ENCODE measurements at places on chromosomes 1 and 21.

DNA sequence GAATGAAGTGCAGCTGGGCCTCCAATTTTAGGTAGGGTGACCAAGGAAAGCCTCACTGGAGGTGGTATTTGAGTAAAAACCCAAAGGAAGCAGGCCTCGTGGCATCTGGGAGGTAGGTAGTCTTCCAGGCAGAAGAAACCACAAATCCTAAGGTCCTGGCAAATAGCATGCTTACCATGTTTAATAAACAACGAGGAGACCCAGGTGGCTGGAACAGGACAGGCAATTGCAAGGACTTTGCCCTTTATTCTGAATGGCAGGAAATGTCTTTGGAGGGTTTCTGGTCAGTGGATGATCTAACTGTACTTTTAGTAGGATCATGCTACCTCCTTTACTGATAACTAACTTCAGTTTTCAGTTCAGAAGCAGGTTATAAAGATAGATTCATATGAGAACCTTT is 52.2 kb downstream of the EPB41 start:
- no peak for DNase-seq

DNA sequence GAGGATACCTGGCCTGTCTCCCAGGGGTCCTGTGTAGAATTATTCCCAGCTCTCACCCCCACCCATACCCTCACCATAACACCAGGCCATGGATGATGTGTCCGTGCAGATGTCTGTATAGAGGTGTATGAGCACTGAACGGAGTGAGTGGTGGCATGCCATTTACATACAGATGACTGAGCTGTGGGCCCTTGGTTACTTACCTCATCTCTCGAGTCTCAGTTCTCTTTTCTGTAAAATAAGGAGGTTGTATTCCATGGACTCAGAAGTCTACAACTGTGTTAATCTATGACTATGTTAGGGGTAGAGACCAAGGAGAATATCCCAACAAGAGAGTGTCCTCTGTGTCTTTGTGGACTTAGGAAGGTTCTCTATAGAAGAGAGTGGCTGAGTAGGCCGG is 65.6 kb upstream of the CD1D start:
- DNase-seq: no peak

GRCh38 chr1:59699227-59699847 is 115.4 kb upstream of the HOOK1 start:
- DNase-seq: peak; percentile 49

GRCh38 chr1:151710187-151710840 is 6.3 kb downstream of the CELF3 start:
- DNase-seq: peak; percentile 15

DNA sequence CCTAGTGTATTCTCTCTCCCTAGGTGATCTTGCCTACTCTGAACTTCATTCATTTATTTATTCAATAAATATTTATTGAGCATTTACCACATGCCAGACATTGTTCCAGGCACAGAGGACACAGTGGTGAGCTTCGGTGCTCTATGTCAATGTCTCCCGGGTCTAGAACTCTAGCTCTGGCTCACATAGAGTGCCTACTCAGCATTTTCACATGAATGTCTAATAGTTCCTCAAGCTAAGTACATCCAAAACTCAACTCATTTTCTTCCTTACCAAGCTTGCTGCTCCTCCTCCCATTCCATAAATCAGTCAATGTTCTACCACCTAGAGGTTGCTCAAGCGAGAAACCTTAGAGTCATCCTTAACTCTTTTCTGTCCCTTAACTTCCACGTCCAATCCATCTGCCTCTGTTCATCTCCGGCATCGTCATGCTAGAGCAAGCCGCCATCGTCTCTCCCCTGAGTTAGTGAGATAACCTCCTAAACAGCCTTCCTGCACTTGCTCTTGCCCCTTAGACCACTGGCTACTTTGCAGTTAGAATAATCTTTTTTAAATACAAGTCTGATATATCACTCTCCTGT is 67.5 kb downstream of the TMEM53 start:
- DNase-seq: no peak

GRCh38 chr1:82392513-82392912 is 591.8 kb downstream of the ADGRL2 start:
- DNase-seq: no peak

DNA sequence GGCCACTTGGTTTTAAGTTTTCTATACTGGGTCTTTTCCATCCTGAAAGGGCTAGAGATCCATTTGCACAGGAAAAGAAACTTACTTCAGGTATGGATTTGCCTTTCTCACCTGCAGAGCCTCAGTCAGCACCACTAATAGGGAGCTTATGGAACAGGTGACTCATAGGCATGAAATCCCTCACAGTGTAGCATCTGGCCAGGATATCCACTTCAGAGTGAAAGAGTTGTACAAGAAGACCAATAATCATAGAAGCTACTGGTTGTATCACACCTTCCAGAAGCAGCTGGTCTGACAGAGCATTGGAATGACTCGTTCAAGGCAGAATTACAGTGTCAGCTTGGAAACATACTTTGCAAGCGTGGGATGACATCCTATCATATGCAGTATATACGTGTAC is 26.3 kb upstream of the SYT14 start:
- no peak for DNase-seq

DNA sequence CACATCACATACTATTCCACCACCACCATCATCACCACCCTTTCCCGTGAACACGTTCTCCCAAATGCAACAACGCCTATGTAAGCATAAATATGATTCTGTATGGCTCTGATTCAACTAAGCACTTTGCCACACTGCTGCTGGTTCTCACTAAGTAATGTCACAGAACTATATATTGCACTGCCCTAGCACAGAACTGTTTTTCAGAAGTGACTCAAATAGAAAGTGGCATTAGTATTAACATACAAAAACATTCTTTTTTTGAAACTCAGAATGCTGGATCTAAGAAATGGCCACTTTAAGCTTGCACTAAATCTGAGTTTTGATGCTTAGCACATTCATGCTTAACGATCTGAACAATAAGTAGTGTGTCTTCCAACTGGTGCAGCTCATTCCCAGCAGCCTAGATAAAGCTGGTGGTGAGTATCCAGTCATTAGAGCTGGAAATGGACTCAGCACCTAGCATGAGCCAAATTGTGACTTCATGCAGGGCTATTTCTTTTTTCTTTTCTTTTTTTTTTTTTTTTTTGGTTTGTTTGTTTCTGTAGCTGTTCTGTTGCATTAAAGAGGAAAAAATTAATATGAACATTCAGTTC is 46.2 kb upstream of the ZC3H11B start:
- peak; percentile 32 for DNase-seq

DNA sequence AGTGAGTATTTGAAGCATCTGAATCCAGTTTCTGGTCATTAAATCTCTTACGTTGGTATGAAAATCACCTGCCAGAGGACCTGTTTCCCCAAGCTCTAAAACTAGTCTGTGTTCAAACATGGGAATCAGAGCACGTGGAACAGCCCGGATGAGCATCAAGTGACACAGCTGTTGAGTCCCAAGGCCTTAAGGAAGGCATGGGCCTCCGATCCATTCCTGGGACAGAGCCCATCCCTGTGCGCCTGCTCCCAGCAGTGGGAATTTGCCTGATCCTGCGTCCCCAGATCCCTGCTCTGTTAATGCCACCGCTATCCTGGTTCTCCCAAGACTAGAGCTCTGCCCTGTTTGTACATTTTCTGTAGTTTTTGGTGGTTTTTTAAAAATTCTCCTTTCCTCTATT is 68.4 kb upstream of the FBXO28 start:
- no peak for DNase-seq

DNA sequence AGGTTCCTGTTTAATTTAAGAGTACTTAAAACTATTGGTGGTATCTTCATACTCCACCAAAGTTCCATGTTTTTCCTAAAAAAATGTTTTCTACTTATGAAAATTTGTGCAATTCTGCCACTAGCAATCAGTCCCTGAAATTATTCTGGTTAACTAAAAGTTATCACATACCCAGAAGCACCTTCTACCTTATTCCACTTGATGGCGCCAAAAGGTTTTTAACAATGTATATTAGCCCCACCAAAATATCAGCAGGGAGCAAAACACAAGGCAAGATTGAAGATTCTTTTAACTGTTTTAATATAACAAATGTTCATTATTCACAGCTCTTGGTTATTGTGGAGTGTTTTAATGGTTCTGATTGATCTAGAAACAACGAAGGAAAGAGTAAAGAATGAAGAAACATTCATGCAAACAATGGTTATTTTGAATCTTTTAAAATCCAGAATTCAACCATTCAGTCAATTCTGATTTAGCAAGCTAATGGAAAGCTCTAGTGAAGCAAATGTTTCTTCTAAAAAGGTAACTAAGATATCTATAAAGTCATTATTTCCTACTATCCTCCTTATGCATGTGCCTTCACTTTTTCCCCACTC is 67.2 kb downstream of the TTLL7 start:
- DNase-seq: peak; percentile 45

- no peak for DNase-seq
These were observed 130.3 kb downstream of the FGGY start for GRCh38 chr1:59427155-59427554.

GRCh38 chr1:202113690-202114300 is 8.9 kb upstream of the GPR37L1 start:
- DNase-seq: no peak

DNA sequence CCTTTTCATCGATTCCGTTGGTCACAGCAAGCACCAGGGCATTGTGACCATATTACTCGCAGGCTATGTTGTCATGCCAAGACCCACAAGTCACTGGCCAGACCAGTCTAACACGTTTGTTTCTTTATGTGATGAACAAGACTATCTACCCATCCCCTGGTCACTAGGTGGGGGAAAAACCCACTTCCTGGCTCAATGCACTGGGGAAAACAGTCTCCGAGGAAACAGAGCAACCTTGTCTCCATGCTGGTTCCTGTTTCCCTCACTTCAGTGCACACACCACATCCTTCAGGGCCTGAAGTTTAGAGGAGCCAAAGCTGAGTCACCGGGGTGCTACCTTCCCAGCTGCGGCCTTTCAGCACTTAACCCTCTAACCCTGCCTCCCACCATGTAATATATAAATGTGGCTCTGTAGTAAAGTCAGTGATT is 20.9 kb downstream of the ERICH3 start:
- no peak for DNase-seq

DNA sequence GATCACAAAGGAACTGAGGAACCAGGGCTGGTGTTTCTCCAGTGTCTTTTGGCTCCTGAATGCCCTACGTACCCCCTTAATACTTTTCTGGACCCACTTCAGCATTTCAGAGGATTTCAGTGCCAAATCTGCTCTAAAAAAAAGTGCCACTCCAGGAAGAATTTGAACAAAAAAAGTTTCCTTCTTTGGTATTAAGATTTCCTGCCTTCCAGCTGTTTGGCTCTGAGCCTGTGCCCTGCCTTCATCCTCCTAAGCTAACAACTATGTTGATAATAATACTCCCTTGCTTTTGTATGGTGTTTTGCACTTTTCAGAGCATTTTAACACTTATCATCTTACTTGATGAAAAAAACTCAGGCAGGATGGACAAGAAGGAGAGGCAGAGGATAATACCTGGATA is 11.0 kb upstream of the RIMS3 start:
- no peak for DNase-seq

- DNase-seq: no peak
These were observed 32.4 kb downstream of the KCNN3 start for GRCh38 chr1:154837672-154838171.

DNA sequence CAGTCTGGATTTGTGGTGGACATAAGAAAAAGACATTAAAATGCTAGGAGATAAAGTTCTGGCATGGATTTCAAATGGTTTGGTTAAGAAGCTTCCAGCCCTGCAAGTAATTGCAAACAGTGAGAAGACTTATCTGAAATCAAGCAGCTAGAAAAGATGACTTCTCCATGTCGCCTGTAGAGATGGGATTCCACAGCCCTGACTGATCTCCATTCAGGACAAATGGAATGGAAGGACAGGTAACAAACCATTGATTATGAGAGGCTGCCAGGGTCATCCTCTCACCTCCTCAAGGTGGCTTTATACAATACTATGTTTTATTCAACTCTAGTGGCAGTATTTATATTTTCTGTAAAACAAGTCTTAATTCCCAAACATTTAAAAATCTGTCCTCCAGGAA is 237.9 kb downstream of the HLX start:
- no peak for DNase-seq

DNA sequence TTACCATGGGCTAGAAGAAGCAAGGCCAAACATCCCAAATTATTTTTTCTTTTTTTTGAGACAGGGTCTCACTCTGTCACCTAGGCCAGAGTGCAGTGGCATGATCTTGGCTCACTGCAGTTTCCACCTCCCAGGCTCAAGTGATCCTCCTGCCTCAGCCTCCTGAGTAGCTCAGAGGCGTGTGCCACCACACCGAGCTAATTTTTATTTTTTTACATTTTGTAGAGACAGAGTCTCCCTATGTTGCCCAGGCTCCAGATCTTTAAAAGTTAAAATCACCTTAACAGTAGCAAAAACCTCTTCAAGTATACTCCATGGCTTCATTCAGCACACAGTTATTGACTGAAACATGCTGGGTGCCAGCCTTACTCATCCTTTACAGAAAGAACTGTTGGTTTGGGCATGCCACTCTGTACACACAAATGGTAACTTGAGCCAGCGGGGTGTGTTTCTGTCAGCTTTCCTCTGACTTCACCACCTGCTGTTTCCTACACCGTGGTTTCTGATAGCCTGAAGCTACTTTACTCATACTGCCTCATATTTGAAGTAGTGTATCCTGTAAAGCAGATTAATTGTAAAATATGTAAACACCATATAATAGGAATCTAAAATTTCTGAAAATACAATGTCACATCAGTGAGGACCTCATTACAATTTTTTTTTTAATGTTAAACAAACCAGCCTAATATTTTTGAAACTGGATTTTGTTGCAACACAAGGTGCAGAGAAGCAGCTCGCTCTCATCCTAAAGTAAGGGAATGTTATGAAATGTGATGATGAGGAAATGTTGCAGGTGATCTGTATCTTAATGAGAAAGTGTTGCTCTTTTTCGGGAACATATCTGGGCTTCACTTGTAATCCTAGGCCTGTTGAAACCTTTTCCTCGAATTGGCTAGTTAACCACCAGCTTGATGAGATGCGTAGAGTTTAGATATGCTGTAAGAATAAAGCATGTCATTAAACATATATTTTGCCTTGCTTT is 113.9 kb downstream of the ATP5PO start:
- peak; percentile 32 for DNase-seq

- DNase-seq: no peak
These were observed 14.7 kb upstream of the HMGB4 start for GRCh38 chr1:33849211-33849610.

DNA sequence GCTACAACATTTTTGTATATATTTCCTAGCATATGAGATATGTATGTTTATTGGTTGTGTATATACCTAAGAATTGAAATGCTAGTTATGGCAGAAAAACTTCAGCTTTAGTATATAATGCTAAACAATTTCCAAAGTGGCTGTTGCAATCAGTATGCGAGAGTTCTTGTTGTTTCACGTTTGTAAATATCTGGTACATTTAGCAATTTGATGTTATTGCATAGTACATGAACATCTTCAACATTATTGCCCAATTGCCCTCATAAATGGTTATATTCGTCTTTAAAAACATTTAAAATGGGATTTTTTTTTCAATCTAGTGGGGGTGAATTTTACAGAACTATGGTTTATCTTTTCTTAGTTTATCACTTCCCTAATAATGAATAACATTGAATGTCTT is 86.2 kb upstream of the HP1BP3 start:
- no peak for DNase-seq

- DNase-seq: no peak
These were observed 154.4 kb downstream of the PTPRU start for GRCh38 chr1:29390491-29391361.

All from activated CD4-positive, alpha-beta T cell treated with anti-CD3 and anti-CD28 coated beads, Interleukin-2, Interleukin-4, amounts not matched to agents 100 ng/mL and 50 ng/mL, durations not matched to agents 16 hours and 8 hours (primary cell).